Stimulated activated CD4-positive, alpha-beta T cell treated with anti-CD3 and anti-CD28 coated beads, Interleukin-4, amount 100 ng/mL, for 1 hour (primary cell): ENCODE measurements at places on chromosomes 11 and 22.

- DNase-seq = no peak
Measured at GRCh38 chr11:15884777-15885540, 471.4 kb downstream of the SOX6 start.

DNA sequence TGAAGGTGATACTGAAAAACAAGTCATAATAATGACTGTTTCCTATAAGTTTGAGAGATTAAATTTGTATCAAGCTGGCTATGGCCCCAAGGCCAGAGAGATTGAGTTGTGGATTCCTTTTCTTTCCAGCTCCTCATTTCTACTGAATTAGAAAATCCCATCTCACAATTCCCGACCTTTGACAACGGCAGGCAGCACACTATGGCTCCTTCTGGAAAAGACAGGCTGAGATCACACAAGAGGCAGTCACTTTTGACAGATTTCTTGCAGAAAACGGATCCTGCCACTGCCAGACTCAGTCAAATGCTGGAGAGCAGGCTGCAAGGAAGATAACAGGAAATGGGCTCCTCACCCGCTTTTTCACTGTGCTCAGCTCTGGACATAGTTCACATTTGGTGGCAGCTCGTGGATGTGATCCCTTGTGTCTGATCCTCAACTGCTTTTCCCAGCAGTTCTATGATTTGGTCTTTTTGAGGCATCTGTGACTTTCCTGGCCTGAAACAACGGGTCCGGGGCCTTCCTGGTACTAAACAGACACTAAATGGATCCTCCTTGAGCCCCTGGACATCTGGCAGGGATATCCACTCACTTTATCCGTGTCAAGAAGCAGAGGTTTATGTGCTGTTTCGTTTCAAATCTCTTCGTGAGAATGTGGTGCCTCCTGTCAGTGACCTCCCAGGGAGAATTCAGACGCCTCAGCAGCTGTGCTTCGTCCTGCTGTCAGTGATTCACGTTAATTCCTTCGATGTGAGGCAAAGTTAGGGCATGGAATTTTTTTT, 26.1 kb upstream of the RTL6 start:
- DNase-seq = no peak

GRCh38 chr11:76997512-76997911, 36.7 kb upstream of the B3GNT6 start:
- no peak for DNase-seq

DNA sequence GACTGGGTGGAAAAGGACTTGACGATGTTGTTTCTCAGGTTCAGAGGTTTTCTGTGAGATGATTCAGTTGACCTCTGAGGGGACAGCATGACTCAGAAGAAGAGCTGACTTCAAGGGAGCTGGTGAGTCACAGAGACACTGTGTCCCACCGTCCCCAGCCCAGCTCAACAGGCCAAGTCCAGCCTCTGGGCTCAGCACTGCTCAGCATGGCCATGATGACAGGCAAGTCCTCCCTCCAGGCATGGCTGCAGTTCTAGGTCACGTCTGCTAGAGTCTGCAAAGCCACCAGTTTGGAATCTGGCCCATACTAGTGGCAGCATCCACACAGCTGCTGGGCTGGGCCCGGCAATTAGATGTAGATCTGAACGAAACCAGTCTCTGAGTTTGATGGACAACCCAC, 12.9 kb downstream of the TRIM29 start:
- no peak for DNase-seq

- DNase-seq = no peak
Measured at GRCh38 chr11:124602193-124602592, 9.0 kb upstream of the PANX3 start.

- DNase-seq = no peak
Measured at GRCh38 chr11:64925536-64926436, 1.3 kb downstream of the PPP2R5B start.

DNA sequence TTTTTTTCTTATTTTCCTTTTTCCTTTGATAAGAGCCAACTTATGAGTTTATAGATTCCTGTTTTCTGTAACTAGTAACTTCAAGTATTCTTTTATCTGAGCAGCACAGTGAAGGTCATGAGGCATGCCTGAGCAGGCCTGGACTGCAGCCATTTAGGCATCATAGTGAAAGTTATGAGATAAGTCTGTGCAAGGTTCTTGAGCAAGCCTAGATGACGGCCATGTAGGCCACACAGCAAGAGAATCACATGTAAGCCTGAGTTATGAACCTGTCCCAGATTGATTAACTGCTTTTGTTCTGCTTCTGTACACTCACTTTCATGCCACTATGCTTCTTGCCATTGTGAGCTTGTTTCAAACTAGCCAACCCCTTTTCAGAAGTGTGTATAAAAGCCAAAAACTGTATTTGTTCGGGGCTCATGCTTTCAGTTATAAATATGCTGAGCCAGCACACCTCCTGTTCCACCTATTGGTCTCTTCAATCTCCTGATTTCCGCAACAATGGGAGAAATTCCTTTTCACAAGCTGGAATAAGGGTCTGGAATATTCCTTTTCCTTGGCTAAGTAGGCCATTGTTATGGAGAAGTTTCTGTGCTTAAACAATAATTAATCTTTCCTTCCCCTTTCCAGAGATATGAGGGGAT, 745.7 kb downstream of the FAM181B start:
- no peak for DNase-seq

DNA sequence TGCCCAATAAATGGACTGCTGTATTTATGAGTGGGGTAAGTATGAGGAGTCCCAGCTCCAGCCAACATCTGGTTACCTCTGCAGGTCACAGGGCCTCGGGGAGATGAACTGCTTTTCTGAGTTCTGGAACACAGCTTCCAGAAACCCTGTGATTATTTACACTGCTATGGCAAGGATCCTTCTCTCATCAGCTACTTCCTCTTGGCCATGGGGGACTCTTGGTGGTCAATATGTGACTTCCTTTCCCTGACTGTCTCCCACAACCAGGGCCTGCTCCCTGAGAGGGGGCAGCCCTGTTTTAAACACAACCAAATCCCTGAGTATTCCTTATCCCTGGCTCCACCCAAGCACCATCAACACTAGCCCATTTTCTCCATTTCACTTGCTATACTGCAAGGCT, 10.0 kb downstream of the RHOG start:
- no peak for DNase-seq

GRCh38 chr11:64052436-64052835, 16.7 kb downstream of the FLRT1 start:
- no peak for DNase-seq

GRCh38 chr22:27866135-27867084, 52.6 kb downstream of the PITPNB start:
- no peak for DNase-seq
